ENCODE measurements at places on chromosomes 7 and 10.
A peak's percentile ranks its signal among the peaks of the same experiment; 100 is the strongest.

DNA sequence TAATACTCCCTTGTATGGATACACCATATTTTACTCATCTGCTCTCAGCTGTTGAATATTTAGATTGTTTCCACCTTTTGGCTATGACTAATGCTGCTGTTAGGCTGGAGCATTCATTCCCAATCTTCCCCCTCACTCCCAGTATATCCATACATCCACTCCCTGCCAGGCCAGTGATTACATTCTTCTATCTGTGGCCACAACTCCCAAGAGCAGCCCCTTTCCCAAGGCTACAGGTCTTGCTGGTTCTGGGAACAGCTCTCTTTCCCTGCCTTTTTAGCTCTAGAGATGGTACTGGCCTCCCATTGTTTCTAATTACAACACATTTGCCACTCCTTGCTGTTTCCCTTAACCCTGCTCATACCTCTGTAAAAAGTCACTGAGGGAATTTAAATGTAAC, 28.2 kb downstream of the SFR1 start:
- DNase-seq: no peak

DNA sequence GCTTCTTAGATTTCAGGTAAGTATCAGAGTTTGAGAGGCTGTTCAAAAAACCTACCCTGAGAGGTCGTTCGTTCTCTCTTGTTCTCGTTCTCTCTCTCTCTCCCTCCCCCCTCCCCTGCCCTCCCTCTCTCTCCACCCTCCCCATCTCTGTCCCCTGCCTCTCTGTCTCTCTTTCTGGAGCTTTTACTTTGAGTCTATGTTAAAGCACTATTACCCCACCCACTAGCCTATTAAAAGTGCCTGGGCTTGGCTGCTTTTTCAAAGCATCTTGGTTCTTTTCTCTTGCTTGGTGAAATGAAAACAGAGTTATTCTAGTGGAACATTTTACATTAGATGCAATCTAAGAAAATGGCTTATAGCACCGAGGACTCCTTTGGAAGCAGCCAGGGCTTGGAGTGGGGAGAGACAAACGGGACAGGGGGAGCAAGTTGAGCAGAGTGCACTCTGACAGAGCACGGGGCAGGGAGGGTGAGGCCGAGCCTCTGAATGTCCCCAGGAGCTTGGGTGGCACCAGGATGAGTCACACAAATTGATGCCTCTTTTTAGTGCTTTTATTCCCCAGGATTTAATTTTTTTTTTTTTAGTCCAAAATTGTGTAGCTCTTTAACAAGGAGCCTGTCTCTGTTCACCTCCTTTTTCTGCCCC, 134.3 kb downstream of the CFAP58 start:
- DNase-seq: no peak

DNA sequence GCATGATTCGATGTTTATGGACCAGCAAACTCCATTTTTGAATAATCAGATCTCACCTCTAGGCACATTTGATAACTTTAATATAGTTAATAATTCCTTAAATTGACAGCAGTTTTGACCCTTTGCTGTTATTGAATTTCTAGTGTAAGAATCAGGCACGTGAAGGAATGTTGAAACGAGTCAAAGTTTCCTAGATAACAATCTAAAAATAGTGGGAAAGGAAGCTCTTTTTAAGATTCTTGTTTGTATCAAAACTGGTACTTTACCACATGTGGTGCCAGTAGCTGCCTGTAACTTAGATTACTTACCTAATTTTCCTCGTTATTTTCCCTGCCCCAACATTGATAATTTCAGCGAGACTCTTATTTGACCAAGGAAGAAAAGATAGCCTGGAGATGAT, 757.8 kb upstream of the KCND2 start:
- no peak for DNase-seq

DNA sequence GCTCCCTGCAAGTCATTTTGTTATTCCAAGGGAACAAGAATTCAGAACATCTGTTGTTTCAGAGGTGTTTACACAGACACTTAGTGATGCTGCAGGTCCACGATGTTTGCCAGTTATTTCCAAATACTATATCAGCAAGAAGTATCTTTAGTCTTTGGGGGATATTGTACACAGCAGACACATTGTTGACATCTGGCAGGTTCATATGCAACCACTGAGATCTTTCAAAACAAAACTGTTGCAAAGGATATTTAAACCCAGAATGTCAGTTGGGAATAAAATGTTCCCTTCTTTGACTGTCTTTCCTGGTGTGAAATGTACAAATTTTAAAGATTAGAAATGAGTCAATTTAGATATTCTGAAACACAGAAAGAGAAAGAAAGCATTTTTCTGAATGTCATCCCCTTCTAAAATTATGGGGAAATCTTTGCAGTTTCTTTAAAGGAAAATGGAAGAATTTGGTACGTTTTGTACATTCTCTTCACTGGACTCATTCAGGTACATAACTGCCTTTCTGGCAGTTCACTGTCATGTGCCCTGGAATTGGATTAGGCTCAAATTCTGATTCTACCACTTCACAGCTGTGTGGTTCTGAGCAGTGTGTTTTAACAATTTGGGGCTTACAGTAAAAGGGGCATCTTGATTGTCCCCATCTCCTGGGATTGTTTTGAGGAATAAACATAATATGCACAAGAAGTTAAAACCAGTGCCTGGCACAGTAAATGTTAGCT, 40.3 kb upstream of the CELF2 start:
- no peak for DNase-seq

DNA sequence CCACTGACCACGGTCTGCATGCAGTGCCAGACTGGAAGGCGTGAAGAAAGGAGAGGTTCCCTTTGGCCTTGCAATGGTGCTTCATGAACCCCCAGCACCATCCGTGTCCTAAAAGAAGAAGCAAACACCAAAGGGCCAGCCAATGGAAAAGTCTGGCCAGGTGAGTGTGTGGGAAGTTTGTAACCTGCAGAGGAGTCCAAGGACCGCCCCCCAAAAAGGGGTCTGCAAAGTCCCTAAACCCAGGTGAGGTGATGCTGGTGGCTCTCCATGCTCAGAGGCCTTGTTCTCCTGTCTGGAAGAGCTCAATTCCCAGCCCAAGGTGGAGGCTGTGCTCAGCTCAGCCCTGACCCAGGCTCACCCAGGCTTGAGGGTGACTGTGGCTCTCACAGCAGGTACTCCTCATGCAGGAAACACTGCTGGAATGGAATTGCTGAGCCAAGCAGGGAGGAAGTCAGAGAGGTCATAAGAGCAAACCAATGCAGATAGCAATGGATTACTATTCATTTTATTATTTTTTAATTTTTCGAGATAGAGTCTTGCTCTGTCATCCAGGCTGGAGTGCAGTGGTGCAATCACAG, 52.4 kb upstream of the NANOS1 start:
- no peak for DNase-seq

DNA sequence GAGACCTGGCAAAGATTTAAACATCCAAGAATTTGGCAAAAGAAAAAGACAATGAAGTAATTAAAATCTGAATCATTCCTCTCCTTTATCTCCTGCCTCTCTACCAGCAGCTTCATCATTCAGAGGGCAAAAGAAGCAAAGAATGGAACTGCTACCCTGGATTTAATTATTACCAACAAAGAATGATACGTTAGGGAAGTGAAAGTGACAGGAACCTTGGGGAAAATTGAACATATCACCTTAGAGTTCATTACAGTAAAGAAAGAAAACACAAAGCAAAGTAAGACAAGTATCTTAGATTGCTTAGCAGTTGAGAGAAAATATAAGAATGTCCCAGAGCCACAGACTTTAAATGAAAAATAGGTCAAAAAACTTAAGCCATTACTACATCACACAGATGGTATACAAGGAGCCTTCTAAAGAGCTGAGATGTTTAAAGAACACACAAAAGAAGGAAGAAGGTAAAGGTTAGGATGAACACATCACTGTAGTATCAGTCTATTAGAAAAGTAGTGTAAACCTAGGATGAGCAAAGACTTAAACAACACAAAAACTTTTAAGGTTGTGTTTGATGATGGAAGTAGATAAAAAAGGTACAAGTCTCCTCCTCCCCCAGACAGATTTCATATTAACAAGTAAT, 17.5 kb downstream of the CTNNA3 start:
- no peak for DNase-seq

GRCh38 chr10:7410301-7410861, 453 bp downstream of the SFMBT2 start:
- DNase-seq: peak; percentile 46

DNA sequence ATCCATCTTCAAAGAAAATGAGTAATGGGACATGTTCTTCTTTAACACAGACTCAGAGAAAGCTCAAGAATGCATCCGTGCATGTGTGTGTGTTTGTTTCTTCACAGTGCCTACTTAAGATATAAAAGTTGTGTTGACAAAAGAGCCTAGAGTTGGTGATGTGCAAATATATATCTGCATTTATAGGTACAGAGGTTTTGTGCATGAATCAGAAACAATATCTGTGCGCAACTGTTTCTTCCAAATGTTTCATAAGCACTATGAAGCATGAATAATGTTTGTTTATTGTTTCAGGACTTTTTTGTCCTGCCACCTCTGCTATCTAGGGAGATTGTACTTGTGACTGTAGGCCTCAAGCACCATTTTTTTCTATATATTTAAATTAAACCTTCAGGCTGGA, 229.7 kb downstream of the CSTF2T start:
- no peak for DNase-seq

Measured in stimulated activated naive CD4-positive, alpha-beta T cell (primary cell).